ENCODE measurements at places on chromosomes 2 and 18.

- no peak for DNase-seq
Observed at GRCh38 chr2:118040891-118041290, 27.0 kb upstream of the CCDC93 start.

DNA sequence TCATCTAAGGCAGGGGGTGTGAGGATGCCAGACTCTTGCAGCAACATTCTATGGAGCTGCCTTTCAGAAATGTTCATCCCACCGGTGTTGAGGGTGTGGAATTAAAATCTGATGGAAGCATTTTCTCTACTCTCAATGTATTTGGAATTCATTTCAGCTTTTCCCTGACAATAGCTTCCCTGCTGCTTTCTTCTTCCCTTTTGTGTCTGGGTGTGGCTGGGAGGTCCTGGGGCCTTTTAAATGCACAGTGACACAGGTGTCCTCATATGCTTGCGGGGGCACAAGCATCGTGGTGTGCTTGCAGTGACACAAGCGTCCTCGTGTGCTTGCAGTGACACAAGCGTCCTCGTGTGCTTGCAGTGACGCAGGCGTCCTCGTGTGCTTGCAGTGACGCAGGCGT is 43.4 kb upstream of the ASB18 start:
- DNase-seq, result no peak

GRCh38 chr2:219119422-219120043 is 41.1 kb downstream of the NHEJ1 start:
- DNase-seq, result peak; percentile 5

DNA sequence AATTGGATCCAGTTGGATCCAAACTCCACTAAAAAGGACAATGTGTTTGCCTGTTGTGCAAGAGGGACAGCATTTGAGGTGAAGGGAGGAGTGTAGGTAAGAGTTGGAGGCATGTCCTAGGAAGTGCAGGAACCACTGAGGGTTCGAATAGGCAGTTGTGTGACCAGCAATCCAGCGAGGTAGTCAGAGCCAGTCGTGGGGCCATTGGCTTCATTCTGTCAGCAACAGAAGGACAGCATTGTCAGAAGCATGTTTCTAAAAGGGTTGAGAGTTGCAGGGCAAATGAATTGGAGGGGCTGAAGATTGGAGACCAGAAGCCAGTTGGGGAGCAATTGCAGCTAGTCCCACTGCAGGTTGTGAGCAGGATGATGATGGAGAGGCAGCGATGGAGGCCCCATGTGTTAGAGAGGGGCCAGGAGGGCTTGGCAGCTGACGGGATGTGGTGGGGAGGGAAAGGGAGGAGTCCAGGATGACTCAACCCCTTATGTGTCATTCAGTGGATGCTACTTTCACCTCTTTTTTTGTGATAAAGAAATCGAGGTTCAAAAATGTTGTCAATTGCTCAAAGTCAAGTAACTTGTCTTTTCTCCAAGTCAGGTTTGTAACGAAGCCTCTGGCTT is 96.7 kb upstream of the SIX3 start:
- DNase-seq, result no peak

GRCh38 chr18:50447952-50448351 is 73.1 kb downstream of the SKA1 start:
- no peak for DNase-seq

GRCh38 chr2:125573432-125573831 is 1082.5 kb upstream of the GYPC start:
- DNase-seq, result no peak

DNA sequence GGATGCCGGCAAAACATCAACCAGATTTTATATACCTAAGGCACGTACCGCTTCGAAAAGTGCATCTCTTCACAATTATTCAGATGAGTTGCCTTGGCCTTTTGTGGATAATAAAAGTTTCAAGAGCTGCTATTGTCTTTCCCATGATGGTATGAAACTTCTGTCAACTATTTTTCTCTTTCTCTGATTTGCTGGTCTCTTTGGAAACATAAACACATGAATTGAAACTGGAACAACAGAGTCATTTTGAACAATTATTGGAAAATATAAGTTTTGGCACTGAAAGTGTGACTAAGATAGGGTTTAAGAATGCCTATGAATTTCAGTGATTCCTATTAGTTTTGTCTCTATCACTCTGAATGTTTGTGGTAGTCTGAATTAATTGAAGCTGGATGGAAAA is 109.9 kb downstream of the DPP4 start:
- no peak for DNase-seq

DNA sequence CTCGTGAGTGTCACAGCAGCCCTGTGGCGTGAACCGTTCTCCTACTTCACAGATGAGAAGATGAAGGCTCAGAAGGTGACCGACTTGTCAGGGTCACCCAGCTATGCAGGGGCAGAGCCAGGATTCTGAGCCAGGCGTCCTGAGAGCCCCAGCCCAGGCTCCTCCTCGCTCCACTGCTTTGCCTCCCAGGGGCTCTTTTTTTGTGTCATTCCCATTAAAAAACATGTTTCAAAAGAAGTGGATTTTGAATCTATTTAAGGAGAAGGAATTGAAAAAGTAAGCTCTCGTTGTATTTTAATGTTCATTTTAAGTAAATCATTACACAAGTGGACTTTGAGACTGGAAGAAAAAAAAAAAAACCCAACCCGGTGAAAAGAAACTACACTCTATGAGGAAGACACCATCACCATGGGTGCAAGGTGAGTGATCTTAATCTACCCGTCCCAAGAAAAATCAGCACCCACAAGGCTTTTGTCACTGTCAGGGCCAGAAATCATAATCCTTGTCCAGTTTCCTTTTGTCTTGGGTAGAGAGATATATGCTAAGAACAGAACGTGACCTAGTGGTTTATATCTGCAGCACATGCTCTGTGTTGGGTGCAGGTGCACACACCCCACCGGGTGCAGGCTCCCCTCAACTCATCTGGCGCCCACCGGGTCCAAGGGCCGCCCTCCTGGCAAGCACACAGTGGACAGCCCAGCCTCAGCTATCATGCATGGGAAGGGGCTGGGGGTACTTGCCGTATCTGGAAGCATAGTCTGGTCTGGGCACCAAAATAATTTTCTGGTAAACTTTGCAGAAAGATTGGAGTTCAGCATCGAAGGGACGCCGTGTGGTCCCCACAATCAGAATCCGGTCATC is 73.5 kb upstream of the ASB18 start:
- no peak for DNase-seq

DNA sequence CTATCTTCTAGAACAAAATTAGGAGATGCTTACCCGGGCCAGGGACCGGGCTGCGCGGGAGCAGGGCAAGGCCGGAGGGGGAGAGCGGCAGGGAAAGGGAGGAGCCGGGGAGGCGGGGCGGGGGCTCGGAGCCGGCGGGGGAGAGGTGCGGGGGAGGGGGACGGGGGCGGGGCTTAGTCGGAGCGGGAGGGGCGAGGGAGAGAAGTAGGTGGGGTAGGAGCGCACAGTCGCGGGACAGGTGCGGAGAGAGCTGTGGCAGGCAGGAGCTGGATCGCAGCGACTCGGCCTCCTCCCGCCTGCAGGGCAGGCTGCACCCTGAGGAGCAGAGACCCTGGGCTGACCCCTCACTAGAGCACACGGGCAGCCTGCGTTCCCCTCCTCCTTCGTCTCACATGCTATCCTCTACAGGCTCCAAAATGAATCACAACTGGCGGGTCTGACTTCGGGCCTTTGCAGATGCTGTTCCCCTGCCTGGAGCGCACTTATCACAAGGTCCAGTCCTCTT is 290.3 kb downstream of the CELF4 start:
- no peak for DNase-seq

- no peak for DNase-seq
Observed at GRCh38 chr2:79935771-79936657, 368.5 kb downstream of the LRRTM1 start.

GRCh38 chr2:190794377-190794776 is 86.2 kb upstream of the GLS start:
- no peak for DNase-seq

DNA sequence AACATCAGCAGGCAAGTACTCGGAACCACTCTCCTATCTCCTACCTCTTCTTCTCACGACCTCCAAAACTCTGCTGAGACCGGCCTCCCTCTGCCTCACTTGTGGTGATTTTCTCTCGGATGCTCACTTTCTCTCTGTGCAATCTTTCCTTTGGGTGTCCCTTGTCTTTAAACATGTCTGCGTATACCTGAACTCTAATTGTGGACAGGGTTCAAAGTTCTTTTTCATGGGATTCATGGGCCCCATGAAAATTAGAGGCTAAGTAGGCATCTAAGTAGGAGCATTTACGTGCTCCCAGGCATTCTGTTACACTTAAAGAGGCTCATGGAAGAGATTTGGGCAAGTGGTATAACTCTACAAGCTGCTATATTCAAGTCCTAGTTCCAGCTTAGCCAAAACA is 2.1 kb upstream of the PPP1CB start:
- DNase-seq, result no peak

DNA sequence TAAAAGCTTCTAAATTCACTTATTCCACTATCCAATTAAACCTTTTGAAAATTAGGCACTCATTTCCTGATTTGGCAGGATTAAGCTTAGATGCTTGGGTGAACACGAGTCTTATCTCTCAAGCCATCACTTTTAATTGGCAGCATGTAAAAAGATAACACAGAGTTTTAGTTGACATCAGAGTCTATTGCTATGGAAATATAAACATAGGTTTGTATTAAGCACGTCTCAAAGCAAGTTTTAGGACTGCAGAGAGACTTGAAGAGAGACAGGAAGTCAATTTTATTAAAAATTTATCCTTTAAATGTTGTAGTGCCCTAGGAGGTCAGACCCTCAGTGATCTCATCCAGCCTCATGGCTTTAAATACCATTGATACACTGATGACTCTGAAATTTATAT is 5.6 kb downstream of the RBKS start:
- no peak for DNase-seq

DNA sequence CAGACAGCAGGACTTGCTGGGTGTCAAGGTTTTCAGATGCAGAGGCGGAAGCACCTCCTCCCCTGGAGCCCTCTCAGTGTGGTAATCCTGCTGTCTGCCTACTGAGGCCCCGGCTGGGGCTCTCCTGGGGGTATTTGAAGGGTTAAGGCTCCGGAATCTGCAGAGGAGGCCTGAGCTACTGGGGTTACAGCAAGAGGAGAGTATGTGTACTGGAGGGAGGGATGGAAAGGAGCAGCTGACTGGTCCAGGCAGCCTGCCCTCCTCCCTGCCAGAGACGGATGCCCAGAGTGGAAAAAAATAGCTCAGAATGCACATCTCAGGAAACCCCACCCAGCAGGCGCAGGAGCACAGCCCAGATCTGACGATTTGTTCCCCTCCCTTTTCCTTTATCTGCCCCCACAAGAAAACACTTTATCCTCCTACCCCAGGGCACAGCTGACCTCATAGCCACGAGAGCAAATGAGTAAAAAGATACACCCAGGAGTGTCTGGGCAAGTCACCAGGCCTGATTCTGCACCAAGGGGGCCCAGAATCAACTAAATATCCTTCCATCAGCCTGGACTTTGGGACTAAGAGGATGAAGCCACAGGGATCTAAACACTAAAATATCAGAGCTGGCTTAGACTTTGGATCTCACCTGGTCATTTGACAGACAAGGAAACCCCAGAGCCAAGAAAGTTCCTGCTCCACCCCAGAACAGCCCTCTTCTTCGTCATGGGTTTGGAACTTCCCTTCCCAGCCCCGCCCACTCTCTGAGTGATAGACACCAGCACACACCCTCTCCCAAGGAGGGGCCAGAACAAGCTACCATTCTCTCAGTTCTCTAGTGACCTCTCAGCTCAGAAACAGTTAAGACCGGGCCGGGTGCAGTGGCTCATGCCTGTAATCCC is 5.5 kb downstream of the TMBIM1 start:
- peak; percentile 66 for DNase-seq

DNA sequence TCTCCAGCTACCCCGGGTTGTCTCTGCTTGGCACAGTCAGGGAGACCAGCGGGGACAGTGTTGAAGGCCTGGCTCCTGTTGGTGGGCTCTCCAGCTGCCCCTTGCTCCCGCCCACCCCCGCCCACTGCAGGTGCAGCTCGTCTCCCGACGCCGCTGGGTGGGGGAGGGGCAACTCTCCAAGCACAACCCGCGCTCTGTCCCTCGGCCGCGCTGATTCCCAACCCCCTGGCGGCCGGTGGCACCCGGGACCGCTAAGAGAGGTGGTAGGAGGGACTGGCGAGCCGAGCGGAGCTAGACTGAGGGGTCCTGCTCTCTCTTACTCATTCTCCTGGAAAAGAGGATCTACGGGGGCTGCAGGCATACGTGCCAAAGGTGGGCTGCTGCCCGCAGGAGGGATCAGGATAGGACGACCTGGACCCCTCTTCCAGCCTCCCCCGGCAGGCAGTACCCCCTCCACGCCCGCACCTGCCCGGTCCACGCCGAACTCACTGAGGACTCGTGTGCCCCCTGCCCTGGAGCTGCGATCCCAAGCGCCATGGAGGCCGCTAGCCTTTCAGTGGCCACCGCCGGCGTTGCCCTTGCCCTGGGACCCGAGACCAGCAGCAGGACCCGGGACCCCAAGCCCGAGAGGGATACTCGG is 44.5 kb downstream of the DDX18 start:
- no peak for DNase-seq

DNA sequence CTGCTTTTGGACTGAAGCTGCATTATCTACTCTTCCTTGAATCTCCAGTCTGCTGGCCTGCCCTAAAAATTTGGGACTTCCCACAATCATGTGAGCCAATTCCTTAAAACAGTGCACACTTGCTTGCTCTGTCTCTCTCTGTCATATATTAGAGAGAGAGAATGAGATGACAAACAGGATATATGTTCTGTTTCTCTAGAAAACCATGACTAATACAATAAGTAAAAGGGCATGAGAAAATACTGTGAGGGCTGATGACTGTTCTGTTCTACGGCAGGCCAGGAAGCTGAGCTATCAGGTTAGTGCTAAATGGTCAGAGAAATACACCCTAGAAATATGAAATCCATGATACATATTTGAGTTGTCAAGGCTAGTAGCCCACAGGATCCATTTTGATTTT is 1896.8 kb upstream of the CELF4 start:
- no peak for DNase-seq

DNA sequence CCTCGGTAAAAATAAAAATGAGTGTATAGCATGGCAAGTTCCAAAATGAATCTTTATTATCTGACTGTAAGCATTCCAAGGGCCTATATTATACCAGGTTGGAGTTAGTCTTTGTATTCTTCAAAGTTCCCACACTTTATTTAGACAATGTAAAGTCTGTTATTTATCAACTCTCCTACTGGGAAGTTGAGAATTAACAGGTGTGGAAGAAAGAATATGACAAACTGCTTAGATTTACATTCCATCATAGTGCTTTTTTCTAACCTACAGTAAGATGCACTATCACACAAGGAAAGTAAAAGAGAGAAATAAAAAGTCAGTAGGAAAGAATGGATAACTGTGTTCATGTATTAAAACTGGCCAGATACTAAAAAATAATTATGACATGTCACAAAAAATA is 93.3 kb downstream of the SESTD1 start:
- DNase-seq, result no peak
